ENCODE measurements at places on chromosomes 13 and 19.

- peak; percentile 51 for DNase-seq
These were observed 31.8 kb downstream of the PIP5K1C start for GRCh38 chr19:3668331-3669081.

GRCh38 chr19:42024622-42025111 lies 30.6 kb upstream of the ATP1A3 start:
- DNase-seq: no peak

GRCh38 chr19:52028780-52029123 lies 573 bp upstream of the ZNF614 start:
- DNase-seq: no peak

- DNase-seq: peak; percentile 45
These were observed 7.5 kb upstream of the TM6SF2 start for GRCh38 chr19:19280561-19280960.

Measured in eye (tissue), 1 donor.